AG09319 (cell line): ENCODE measurements at places on chromosomes 12 and 14.

- DNase-seq: no peak
Observed at GRCh38 chr12:43835264-43835655, 621 bp upstream of the TMEM117 start.

DNA sequence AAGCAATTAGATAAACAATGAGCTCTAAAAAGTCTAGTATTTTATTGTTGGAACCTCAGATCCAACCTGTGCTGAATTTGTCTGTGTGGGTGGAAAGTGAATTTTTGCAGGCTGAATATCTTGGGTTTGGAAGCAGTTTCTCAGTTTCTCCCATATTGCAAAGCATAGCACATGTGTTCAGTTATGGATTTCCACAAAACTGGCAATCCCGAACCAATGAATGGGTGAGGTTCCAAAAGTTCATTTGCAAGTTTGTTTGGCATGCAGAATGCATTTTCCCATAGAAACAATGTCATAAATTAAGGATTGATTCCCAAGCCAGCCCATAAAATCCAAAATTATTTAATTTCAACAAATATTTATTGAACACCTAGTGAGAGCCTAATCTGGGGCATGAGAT lies 43.4 kb downstream of the PLXNC1 start:
- no peak for DNase-seq

- DNase-seq: peak; percentile 53
Observed at GRCh38 chr12:113196990-113197389, 11.5 kb downstream of the RITA1 start.

- no peak for DNase-seq
Observed at GRCh38 chr12:132176920-132177551, 32.8 kb downstream of the NOC4L start.

GRCh38 chr14:54098536-54098935 lies 141.9 kb upstream of the BMP4 start:
- no peak for DNase-seq

DNA sequence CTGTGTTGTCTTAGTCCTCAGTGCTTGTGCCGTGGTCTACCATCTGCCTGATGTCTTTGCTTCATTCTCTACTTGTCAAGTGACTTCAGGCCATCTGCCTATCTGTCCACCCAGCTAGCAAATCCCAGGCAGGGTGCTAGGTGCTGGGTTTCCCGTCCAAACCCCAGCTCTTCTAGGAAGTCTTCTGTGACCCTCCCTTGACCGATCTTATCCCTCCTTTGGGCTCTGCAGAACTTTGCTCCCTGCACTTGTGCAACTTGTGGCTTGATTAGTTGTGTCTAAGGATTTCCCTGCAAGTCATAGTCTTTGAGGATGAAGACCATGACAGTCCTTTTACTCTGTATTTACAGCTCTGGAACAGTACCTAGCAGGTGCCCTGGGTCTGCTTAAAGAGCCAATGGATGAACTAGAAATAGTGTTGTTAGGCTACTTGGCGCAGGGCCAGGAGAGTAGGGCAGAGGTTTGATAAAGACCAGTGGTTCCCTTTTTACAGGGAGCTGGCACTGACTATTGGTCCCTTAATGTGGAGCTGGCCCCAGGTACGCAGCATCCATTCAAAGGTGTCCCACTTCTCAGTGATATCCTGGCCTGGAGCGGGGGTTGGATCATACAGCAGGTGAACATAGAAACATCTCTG lies 60.1 kb downstream of the ADCK1 start:
- no peak for DNase-seq

- DNase-seq: no peak
Observed at GRCh38 chr12:1844223-1844622, 23.9 kb downstream of the LRTM2 start.

- DNase-seq: no peak
Observed at GRCh38 chr14:93712838-93713724, 75.2 kb downstream of the PRIMA1 start.

- peak; percentile 50 for DNase-seq
Observed at GRCh38 chr12:121214855-121215745, 5.2 kb downstream of the P2RX4 start.
